ENCODE measurements at places on chromosomes 11 and 22.

- DNase-seq: no peak
Observed at GRCh38 chr11:117546431-117547194, 219.0 kb downstream of the CEP164 start.

- DNase-seq: no peak
Observed at GRCh38 chr11:126997641-126998040, 2.9 kb downstream of the KIRREL3 start.

GRCh38 chr11:119023741-119024140 lies 5.2 kb downstream of the TRAPPC4 start:
- no peak for DNase-seq

- DNase-seq: no peak
Observed at GRCh38 chr11:17612221-17613188, 65.4 kb downstream of the OTOG start.

DNA sequence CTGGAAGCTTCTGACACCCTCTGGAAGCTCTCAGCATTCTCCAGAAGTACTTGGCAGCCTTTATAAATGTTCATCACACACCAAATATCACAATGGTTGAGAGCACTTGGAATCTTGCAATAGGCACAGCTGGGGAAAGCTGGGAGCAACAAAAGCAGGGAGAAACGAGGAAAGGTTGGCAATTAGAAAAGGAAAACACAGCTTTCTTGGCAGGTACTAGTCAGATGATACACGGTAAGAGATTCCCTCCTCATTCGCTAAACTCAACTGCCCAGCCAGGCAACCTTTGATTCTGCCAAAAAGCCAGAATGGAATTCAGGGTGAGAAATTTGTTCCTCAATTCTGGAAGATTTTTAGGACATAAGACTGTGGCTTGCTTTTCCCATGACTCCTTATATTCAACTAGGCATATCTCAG lies 576.9 kb upstream of the ANO5 start:
- peak; percentile 76 for DNase-seq

- DNase-seq: no peak
Observed at GRCh38 chr11:78465169-78465942, 47.7 kb upstream of the GAB2 start.

- no peak for DNase-seq
Observed at GRCh38 chr11:89436071-89436470, 55.1 kb downstream of the NOX4 start.

- DNase-seq: peak; percentile 67
Observed at GRCh38 chr11:116913000-116913399, 75.6 kb upstream of the APOA1 start.

All from muscle of arm (tissue), 14 donors.